ENCODE measurements at places on chromosomes 13 and 19. TPM values are rescaled to one million over a fixed set of nuclear protein-coding genes. Genes with fewer than 3 reads are reported as not detected.
A peak's percentile ranks its signal among the peaks of the same experiment; 100 is the strongest.

DNA sequence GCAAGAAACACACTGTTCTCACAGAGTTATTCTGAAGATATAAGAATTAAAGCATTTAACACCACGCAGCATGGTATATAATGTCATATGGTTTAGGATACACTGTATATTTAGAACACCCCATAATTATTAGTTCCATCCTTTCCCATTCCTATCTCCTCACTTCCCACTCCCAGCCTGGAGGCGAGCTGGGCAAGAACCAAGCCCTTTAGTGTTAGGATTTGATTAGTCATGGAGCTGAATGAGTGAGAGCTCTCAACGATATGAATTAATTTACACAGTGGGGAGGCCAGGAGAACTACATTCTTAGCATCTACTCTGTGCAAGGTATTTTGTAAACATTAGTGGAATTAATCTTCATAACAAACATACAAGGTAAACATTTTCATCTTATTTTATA lies 934.3 kb downstream of the DIAPH3 start:
- no peak for DNase-seq

The FLT3 gene
- 1.3 TPM for total RNA-seq

- no peak for DNase-seq
Measured at GRCh38 chr13:93218583-93218982, 8.0 kb upstream of the GPC6 start.

The CLEC17A gene
- total RNA-seq: not detected

DNA sequence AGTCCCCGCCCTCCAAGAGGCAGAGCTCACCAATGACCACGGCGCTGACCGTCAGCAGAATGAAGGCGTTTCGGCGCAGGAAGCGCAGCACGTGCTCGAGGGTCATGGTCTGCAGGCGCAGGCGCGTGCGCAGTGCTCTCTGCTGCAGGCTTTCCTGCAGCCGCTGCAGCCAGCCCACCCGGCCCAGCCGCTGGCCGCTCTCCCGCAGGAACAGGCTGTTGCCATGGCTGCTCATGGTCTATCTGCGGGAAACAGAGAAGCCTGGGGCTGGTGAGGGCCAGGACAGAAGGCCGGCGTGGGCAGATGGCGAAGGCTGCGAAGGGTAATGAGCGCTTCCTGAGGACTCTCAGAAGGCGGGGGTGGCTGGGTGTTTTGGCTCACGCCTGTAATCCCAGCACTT lies 7.0 kb downstream of the SLC1A6 start:
- DNase-seq: no peak

The APOC1 gene
- total RNA-seq: 31.7 TPM

GRCh38 chr13:106274551-106275203 lies 260.8 kb downstream of the EFNB2 start:
- DNase-seq: no peak

DNA sequence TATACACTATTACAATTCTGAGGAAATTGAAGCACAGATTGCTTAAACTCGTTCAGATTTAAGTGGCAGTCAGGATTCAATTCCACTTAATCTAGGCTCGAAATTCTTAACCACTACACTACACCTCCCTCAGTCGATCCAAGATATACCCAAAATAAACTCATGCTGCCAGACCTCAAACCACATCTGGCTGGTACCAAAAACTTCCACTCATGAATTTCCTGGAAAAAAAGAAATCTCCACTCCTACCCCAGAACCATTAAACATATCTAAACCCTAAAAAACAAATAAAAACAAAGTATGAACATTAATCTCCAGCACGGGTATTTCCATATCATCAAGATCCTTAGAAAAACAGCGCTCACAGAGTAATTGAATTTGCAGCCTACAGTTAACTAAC lies 1.1 kb downstream of the ZFP30 start:
- no peak for DNase-seq

The LRRC4B gene
- total RNA-seq: 0.25 TPM

The PGLYRP2 gene
- 0.80 TPM for total RNA-seq

The RASL11A gene
- total RNA-seq: 24.0 TPM

The SARS2 gene
- total RNA-seq: 11.7 TPM

DNA sequence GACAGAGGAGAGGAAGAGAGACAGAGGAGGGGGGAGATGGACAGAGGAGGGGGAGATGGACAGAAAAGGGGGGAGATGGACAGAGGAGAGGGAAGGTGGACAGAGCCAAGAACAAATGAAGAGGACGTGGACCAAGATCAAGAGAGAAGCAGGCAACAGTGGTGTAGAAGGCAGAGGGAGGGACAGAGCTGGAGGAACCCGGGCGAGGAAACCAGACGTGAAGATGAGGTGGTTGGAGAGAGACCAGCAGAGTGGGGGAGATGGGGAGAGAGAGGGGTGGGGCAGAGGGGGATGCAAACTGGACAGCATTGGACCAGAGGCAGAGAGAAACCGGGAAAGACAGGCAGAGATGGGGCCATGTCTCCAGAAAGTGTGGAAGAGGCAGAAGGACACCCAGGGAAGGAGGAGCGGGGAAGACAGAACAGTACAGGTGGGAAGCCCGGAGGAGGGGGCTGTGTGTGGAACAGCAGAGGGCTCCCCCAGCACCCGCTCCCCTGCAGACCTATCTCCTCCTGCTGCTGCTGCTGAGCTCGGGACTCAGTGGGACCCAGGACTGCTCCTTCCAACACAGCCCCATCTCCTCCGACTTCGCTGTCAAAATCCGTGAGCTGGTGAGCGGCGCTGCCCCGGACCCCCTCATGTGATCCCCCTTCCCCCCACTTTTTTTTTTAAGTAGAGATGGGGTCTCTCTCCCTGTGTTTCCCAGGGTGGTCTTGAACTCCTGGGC lies 1.3 kb downstream of the FLT3LG start:
- DNase-seq: no peak

DNA sequence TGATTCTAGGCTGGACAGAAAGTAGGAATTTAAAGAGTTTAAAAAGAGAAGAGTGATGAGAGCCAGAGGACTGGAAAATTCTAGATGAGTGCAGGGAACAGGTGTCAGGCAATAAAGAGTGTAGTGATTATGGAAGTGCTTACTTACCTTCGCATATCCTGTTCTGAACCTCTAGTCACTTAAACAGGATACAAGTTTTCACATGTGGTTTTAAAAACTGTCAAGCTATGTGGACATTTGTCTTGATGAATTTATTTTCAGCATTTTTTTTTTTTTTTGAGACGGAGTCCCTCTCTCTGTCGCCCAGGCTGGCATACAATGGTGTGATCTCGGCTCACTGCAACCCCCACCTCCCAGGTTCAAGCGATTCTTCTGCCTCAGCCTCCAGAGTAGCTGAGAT lies 34.3 kb upstream of the IL17D start:
- no peak for DNase-seq

DNA sequence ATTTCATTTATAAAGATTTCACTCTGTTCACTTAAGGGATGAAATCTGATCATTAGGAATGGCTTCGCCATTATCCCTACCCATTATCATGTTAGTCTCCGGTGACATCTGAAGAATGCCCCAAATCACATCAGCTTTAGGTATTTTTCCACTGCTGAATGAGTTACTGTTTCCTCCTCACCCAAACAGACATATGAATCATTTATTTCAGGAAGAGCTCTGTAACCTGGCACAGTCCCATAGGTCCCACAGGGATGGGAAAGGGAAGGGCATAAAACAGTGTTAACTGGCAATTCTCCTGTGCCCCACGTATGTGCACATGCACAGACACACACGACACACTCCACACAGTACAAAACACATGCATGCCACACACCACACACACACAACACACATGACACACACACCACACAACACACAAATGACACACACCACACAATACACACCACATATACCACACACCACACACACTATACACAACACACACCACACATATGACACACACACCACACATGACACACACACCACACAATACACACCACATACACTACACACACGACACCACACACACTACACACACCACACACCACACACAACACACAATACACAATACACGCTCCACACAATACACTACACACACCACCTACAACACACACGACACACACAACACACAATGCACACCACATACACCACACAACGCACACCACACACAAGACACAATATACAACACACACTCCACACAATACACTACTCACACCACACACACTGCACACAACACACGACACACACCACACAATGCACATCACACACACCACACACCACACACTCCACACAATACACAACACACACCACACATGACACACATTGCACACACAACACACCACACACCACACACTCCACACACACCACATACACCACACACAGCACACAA lies 15.4 kb downstream of the TMEM255B start:
- DNase-seq: no peak

DNA sequence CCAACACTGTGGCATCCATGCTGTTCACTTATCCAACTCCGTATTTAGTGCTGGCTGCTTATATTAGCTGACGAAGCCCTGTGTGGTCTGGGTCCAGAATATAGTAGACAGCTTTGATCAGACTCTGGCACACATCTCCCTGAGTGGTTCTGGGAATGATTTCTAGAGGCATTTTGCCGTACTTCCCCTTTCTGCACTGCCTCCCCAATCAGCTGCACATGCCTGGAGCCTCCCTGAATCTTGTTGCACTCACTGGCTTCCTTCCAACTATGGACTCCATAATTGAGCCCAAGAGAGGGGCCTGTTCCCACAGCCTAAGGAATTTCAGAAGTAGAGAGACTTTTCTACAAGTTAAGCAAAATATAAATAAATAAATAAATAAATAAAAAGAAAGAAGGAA lies 30.4 kb upstream of the PCDH8 start:
- DNase-seq: no peak

GRCh38 chr19:10748927-10749434 lies 31.1 kb downstream of the DNM2 start:
- no peak for DNase-seq

GRCh38 chr13:77584106-77584505 lies 48.6 kb downstream of the SCEL start:
- peak; percentile 88 for DNase-seq

GRCh38 chr13:21701460-21701859 lies 30.6 kb downstream of the FGF9 start:
- DNase-seq: no peak

The ZNF530 gene
- 7.2 TPM for total RNA-seq

Data from lower leg skin (tissue), 4 donors.